Dorsolateral prefrontal cortex (tissue), 122 donors: ENCODE measurements at places on chromosomes 1 and 21. TPM values are rescaled to one million over a fixed set of nuclear protein-coding genes. Genes with fewer than 3 reads are reported as not detected.

Gene ACKR1
- 10.8 TPM for total RNA-seq

Gene S100A1
- 172 TPM for total RNA-seq

Gene TCHHL1
- total RNA-seq: not detected

Gene AKT3
- total RNA-seq: 411 TPM

Gene ILDR2
- 44.4 TPM for total RNA-seq
